ENCODE measurements at places on chromosomes 11 and 22.

GRCh38 chr11:77580712-77581337 lies 8.9 kb upstream of the AQP11 start:
- no peak for DNase-seq

- no peak for DNase-seq
Observed at GRCh38 chr11:126414615-126415014, 59.1 kb downstream of the ST3GAL4 start.

GRCh38 chr11:87879118-87879517 lies 296.1 kb downstream of the RAB38 start:
- no peak for DNase-seq

DNA sequence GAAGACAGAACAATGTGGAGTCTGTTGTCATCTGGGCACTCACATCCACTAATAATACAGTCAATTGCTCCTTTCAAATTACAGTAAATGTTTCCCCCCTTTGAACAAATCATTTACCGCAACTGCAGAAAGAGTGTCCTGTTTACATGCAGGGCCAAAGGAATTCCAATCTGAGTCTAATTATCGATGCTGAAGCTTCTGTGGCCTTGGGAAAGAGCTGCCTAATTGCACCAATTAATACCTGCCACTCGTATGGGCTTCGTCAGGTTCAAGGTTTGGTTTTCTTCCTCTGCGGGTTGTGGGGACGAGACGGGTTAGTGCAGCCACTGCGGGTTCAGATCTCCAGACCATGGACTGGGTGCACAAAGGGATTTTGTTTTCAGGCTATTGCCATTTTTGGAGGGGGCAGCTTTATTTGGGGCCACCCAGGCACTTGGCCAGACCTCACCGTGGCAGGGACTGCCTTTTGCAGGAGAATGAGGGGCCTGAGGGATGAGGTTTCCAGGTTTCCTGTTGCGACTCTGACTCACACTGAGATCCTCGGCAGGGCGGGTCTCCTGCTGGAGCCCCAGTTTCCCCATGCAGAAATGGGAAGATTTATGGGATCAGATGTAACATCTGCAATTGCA lies 147.6 kb downstream of the MIAT start:
- no peak for DNase-seq

DNA sequence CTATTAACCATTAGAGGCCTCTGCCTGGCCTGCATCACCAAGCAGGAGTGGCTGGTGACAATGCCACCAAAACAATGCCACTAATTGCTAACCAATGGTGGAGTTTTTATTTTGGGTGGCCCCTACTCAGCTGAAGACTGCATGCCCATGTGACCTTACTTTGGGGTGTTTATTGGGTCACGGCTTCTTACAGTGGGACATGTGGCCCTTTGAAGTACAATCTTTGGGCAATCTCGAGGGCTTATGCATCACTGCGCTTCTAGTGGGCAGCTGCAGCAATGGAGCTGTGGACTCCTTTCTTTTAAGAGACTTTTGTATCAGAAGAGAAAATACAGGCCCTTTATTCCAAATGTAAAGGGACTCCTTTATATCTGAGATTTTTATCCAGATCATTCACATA lies 85.7 kb downstream of the IGLL5 start:
- DNase-seq, result no peak

DNA sequence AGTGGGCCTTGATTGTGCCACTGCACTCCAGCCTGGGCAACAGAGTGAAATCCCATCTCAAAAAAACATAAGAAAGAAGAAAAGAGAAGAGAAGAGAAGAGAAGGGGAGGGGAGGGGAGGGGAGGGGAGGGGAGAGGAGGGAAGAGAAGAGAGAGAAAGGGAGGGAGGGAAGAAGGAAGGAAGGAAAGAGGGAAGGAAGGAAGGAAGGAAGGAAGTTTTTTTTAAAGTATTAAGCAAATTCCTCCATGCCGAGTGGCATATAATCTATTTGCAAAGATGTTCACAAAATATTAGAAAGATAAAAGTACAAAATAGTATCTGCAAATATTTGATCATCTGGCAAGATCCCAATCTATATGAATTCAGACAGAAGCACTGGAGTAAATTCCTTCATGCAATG lies 10.5 kb upstream of the CFAP300 start:
- no peak for DNase-seq

DNA sequence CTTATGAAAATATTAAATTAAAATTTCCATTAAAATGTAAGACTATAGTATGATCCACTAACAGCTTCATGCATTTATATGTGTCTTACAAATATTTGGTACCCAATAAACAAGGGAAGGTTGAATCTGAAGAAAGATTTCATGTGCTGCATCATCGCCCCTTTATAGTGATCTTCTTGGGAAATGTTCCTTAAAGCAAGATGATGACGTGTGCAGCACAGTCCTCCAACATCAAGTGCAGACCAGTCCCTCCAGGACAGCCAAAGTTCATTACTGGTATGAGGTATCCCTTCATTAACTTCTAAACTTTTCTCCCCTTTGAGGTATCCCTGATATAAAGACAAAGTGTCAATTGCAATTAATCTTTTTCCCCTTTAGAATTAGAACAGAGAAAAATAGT lies 567.0 kb downstream of the METTL15 start:
- DNase-seq, result no peak

GRCh38 chr11:104003491-104003890 lies 32.9 kb upstream of the DDI1 start:
- peak; percentile 73 for DNase-seq

DNA sequence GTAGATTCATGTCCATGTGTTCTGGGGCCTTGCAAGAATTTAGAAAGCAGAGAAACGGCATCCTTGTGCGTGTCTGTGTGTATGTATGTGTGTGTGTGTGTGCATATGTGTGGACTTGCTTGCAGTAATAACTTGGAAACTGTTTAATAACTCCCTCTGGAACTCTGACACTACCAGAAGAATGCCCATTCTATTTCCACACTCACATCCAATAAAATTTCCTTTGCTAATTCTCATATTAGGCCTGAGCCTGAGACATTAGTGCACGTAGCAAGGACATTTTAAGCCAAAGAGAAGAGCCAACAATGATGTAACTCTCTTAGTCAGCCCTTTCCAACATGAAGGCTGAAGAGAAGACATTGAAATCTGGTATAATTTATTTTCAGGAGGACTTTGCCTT lies 3.2 kb downstream of the OR4D6 start:
- DNase-seq, result no peak

GRCh38 chr11:111819161-111819828 lies 52.1 kb downstream of the ALG9 start:
- DNase-seq, result peak; percentile 87

GRCh38 chr11:67504005-67504949 lies 886 bp downstream of the PITPNM1 start:
- no peak for DNase-seq

GRCh38 chr22:48926136-48926535 lies 901.5 kb downstream of the BRD1 start:
- DNase-seq, result no peak

DNA sequence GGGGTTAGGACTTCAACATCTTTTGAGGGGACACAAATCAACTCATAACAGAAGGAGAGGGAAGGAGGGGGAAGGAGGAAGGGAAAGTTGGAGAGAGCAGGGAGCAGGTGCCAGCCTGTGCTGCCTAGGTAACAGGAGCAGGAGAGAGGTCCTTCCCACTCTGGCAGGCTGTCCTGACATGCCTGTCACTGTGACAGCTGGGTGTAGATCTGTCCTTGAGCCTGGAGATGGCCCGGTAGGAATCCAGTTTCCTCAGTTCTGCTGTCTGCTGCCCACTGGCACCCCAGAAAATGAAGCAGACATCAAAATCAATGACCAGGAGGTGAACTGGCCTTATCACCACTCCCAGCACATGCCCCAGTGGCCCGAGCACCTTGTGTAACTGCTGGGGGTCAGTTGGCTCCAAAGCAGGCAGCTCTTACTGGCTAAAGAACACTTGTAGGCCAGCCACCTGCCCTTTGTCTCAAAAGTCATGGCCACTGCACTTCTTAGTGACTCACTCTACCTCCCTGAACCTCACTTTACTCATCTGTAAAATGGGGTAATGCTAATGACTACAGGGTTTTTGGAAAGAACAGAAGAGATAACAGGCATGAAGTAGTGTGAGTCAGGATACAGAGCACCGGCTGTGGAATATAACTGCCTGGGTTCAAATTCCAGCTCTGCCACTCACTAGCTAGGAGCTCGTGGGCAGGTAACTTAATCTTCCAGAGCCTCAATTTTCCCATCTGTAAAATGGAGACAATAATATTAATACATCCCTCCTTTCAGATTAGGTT lies 8.0 kb upstream of the TSPAN18 start:
- no peak for DNase-seq

GRCh38 chr11:132589791-132590190 lies 942.5 kb downstream of the OPCML start:
- no peak for DNase-seq

GRCh38 chr11:27740362-27741013 lies 40.2 kb upstream of the BDNF start:
- no peak for DNase-seq

GRCh38 chr22:16717699-16718558 lies 107.3 kb downstream of the XKR3 start:
- DNase-seq, result no peak

- DNase-seq, result no peak
Observed at GRCh38 chr22:43541462-43542407, 129.9 kb downstream of the MPPED1 start.

GRCh38 chr11:19978668-19979518 lies 181.4 kb downstream of the DBX1 start:
- peak; percentile 90 for DNase-seq

- DNase-seq, result peak; percentile 47
Observed at GRCh38 chr22:36334821-36335603, 52.8 kb downstream of the MYH9 start.

GRCh38 chr11:83836065-83836464 lies 549.9 kb upstream of the CCDC90B start:
- DNase-seq, result no peak

DNA sequence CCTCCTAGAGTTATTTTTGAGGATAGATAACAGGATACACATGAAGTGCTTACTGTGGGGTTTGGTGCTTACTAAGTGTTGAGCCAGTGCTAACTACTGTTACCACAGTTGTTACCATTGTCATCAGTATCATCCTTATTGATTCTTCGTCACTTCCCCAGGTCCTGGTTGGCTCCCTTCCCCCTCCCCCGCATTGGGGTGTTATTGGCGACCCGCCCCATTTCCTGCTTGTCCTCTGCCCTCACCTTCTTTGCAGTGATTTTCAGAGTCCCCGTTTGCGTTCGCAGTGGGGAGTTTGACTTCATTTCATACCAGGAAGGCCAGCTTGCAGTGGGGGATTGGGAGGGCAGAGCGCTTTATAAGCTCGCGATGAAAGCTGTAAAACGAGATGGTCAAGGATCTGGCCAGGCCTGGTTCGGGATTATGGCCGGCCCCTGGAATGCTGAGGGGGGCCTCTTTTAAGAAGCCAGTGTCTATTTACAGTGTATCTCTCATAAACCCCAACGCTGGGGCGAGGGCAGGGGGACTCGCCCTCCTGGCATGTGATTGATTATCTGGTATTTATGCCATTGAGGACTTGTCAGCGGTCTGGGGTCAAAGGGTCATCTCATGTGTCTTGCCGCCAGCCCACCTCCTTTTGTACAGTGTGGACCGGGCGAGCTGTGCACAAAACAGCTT lies 84.6 kb upstream of the NNMT start:
- DNase-seq, result no peak

GRCh38 chr11:95688501-95689222 lies 100.9 kb downstream of the FAM76B start:
- DNase-seq, result no peak

GRCh38 chr22:22318723-22319465 lies 74.3 kb downstream of the VPREB1 start:
- no peak for DNase-seq

DNA sequence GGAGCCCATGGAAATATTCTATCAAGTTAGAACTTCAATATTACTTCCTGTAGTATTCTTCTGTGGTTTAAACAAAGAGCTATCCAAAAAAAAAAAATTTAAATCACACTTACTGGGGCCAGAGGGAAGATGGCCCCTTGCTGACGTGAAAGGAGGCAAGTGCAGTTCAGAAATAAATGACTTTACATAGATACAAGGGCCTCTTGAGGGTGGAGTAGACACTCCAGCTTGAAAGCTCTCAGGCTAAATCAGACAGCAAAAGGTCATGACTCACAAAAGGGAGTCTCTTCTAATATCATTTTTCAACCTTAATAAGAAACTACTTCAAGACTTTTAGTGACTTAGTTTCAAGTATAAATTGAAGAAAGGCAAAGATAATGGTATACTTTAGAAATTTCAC lies 1160.3 kb downstream of the FAM181B start:
- DNase-seq, result no peak

- no peak for DNase-seq
Observed at GRCh38 chr11:45145083-45145378, 1.4 kb upstream of the PRDM11 start.

DNA sequence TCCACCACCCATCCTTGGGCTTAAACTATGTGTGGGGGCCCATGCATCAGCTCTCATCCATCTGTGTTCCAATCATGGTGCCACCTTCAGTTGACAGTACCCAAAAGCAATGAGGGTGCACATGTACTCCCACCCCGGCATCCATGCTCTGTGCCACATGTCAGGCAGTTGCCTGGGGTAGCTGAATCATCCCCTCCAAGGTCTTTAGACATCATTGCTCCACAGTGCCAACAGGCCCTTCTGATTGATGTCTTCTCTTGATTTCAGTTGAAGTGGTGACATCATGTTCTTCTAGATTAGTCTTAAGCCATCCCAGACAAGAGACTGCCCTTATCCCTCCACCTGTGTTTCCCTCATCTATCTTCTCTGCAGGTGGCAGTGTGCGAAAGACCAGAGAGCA lies 42.5 kb downstream of the TMPRSS5 start:
- DNase-seq, result no peak

DNA sequence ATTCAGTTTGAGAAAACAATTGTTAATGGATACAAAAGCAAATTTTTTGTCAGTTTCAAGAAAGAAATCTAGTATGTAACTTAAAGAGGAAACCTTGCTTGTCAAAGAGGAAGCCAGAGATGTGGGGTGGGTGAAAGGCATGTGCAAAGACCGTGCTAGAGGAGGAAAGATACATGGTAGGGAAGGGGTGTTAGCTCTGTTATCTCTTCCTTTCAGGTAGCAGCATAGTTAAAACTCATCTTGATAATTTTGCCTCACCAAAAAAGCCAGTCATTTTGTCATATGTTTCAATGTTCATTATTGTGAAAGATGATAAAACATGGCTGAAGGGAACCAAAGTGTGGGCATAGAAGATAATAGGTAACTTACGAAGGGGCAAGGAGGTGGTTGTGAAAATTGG lies 2.6 kb upstream of the MS4A2 start:
- DNase-seq, result no peak

DNA sequence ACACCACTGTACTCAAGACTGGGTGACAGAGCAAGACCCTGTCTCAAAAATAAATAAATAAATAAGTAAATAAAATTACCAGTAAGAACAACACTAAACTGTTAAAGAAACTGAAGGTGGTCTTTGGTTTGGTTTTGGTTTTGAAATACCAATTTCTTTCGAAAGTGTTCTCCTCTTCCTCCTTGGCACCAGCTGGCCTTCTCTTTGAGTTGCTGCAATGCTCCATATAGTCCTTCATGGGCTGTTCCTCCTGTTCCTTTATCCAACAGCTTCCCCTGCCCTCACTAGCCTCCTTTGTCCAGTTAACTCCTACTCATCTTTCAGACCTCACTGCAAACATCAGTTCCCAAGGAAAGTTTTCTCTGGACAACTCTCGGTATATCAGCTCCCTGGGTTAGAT lies 5.0 kb upstream of the UVRAG start:
- no peak for DNase-seq
